ENCODE measurements at places on chromosomes 2 and 18. TPM values are rescaled to one million over a fixed set of nuclear protein-coding genes. Genes with fewer than 3 reads are reported as not detected.

The SYT4 gene
- total RNA-seq = not detected

The ANKRD30B gene
- total RNA-seq = 0.24 TPM

The SLC23A3 gene
- 1.5 TPM for total RNA-seq

The TEKT4 gene
- not detected for total RNA-seq

The FAM237A gene
- not detected for total RNA-seq

The CD207 gene
- not detected for total RNA-seq

The RALB gene
- total RNA-seq = 40.8 TPM

The ACYP2 gene
- total RNA-seq = 5.6 TPM

The TXNDC2 gene
- 0.12 TPM for total RNA-seq

The SMYD1 gene
- not detected for total RNA-seq

The MYO7B gene
- 0.16 TPM for total RNA-seq

The RAB17 gene
- total RNA-seq = not detected

The SERPINB3 gene
- total RNA-seq = not detected

The TMEM247 gene
- not detected for total RNA-seq

The C1GALT1C1L gene
- 0.97 TPM for total RNA-seq

The TTC39C gene
- 124 TPM for total RNA-seq

The GPC1 gene
- 84.5 TPM for total RNA-seq

The IAH1 gene
- 58.9 TPM for total RNA-seq
